ENCODE measurements at places on chromosomes 6 and 20.

DNA sequence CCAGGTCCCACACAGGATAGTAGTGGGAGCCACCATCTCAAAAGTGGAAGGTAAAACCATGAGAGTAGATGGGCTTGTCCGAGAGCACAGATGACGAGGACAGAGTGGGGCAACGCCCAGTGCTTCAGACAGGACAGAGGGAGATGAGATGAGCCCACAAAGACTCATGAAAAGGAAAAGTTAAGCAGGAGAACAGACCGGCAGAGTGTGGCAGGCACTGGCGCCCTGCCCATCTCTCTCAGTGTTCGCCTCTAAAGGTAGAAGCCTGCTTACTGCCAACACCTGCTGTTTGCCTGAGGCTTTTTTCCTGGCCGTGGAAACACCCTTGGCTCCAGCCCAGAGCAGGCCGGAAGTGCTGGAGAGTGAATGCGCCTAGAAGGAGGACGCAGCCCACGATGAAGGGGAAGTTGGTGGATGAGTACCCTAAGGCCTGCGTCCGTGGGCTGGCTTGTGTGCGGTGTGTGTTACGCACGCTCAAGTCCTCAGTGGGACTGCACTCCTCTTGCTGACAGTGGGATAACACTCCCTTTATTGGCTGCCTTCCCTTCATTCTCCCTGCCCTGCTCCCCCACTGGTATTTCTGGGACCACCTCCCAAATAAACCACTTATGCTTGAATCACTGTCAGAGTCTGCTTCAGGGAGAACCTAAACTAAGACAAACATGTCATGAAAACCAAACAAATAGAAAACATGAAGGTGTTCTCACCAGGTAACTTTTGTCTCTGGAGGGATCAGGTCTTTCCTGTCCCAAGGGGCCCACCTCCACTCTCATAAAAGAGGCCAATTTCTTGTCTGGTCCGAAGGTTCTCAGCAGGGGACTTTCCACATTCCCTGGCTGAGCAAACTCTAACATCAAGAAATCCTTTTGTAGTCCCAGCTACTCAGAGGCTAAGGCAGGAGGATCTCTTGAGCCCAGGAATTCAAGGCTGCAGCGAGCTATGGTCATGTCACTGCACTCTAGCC lies 9.1 kb upstream of the FOXP4 start:
- DNase-seq: no peak

GRCh38 chr20:37948956-37949355 lies 46.0 kb downstream of the VSTM2L start:
- DNase-seq: no peak

GRCh38 chr6:41784581-41785171 lies 2.8 kb upstream of the TOMM6 start:
- DNase-seq: no peak

- no peak for DNase-seq
These were observed 359.4 kb downstream of the CD83 start for GRCh38 chr6:14476793-14477531.

GRCh38 chr6:150099546-150099945 lies 30.6 kb upstream of the ULBP3 start:
- DNase-seq: no peak
